AG10803 (cell line): ENCODE measurements at places on chromosomes 1 and 21.
A peak's percentile ranks its signal among the peaks of the same experiment; 100 is the strongest.

DNA sequence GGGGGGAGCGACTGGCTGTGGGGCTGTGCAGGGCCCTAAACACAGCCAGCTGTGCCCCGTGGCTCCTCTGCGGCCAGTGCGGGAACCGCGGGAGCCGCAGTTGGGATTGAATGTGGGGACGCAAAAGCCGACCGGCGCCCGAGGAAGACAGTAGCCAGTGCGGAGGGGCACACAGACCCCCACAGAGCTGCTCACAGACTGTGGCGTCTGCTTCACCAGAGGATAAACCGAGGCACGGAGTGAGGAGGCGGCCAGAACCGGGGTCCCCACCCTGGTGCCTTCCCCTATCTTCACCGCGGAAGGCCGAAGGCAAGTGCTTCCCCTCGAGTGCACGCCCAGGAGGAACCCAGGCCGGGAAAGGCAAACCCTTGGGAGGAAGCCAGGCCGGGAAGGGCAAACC, 8.7 kb upstream of the TMEM52 start:
- DNase-seq, result no peak

- DNase-seq, result no peak
These were observed 272.1 kb downstream of the FAM72C start for GRCh38 chr1:143699731-143700130.

GRCh38 chr1:201740086-201740541, 88.8 kb upstream of the IPO9 start:
- DNase-seq, result no peak

DNA sequence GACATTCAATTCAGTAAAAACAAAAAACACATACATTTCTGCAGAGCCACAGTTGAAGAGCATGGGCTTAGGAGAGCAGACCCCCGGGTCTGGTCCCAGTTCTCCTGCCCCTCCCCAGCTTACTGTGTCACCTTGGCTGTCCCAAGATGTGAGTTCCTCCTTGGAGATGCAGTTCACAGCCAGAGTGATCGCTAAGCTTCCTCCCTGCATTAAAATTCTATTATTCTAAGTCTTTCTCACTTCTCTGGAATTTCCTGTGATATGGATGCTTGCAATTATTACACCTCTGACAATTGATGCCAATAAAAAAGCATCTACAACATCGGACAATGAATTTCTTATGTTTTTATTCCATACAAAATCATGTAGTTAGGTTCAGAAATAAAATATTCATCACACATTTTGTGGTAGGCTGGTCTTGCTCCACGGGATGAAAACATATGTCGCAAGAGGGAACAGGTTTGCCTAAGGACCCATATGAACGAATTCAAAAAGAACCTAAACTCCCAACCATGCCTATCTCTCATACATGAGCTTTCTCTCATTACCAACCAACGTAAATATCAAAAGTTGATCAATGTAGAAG, 328.5 kb upstream of the RUNX1 start:
- DNase-seq, result peak; percentile 12

DNA sequence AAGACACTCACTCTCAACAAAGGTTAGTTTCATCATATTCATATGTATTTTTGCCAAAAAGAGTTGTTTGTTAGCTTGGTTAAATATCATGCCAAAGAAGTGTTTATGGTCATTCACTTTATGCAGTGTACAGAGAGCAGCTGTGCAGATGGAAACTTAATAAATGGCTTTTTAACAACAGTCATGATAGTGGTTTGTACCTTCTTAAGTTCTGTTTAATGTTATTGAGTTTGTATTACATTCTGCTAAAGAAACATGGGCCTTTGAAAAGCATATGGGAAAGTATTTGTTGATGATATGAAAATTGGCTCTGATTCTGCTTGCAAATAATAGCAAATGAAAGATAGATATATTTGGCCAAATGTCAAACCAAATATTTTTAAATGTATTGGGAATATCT, 607.3 kb downstream of the NCAM2 start:
- DNase-seq, result no peak

DNA sequence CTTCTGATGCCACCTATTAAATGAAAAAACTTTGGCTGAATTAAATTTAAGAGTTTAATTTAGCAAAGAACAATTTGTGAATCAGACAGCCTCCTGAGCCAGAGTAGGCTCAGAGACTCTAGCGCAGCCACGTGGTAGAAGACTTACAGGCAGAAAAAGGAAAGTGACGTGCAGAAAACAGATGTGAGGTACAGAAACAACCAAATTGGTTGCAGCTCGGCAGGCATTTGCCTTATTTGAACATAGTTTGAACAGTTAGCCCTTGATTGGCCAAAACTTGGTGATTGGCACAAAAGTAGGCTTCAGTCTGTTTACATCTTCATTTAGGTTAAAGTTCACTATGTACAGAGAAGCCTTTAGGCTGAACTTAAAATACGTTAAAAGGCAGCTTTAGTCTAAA, 22.9 kb downstream of the TCP10L start:
- DNase-seq, result peak; percentile 91

DNA sequence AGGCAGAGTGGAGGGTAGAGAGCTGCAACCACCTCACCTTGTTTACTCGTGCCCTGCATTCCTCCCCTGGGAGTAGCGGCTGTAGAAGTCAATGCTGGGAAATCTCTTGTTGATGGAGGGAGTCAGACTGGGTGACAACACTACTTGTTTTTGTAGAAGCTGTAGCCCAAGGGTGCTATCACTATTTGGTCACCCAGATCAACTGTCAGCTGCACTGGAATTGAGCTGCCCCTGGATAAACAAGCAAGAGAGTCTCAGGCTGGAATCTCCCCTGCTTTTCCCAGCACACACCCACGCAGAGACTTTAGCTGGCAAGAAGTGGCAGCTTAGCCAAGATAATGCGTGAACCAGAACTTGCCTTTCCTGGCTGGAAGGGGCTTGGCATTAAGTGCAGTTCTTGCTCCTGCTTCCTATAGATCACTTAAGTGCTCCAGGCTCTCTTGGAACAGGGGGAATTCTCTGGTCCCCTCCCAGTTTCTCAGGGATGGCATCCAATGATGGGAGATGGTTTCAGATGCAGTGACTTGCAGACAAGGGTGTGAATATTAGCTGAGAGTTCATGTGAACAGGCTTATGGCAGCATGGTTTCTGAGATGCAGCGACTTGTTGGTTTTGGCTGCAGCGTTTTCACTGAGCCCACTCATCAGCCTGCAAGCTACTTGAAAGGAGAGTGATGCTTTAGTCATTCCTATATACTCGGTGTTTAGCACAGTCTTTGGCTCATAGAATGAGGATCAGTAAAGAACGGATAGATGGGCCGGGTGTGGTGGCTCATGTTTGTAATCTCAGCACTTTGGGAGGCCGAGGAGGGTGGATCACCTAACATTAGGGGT, 16.8 kb downstream of the ATP2B4 start:
- no peak for DNase-seq
